Activated naive CD4-positive, alpha-beta T cell (primary cell): ENCODE measurements at places on chromosomes 6 and 20.

- DNase-seq = no peak
Measured at GRCh38 chr6:168584249-168584648, 143.3 kb downstream of the SMOC2 start.

DNA sequence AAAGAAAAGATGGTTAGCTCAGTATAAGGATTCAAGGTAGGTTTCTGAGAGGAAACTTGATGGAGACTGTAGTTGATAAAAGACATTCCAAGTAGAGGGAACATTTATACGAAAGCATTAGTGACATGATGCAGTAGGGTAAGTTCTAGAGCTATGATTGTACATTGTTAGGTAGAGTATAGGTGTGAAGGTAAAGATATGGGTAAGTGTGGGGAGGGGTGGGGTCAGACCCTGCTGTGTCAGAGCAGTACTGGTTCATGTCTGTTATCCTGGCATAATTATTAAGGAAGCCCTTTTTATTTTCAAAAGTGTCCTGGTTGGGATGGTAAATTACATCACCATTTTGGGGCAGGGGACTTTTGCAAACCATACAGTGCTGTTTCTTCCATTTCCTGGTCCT, 635.8 kb downstream of the COL12A1 start:
- no peak for DNase-seq

DNA sequence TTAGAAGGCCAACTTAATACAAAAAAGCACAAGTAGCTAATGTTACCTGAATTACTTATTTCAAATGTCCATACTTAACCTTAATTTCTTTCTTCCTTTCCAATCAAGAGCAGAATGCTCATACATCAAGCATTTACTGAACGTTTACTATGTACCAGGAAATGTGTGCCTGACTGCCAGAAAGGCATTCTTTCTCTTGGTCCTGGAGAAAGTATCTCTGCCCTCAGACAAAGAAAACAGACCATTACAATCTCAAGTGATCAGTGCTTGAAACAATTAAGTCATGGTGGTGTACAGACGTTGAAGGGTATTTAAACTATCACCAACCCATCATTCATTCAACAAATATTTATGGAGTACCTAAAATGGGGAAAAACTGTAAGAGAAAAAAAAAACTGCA, 26.4 kb downstream of the CSNK2A1 start:
- DNase-seq = no peak

DNA sequence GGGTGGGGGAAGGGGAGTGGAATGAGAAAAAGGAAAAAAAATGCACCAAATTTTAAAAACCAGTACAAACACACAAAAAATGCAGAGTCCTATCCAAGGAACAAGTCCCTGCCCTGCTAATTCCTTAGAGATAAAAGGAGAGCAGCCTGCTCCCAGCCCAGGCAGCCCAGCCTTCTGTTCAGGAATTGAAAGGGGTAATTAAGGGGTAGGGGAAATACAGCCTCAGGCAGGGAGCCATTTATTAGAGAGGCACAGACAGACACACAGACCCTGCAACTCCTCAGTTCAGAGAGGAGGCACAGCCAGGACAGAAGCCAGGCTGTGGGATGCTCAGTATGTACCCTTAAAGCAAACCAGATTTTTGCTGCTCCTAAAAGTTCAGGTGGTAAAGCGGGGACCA, 137.2 kb downstream of the EYA2 start:
- no peak for DNase-seq

GRCh38 chr20:32790751-32791057, 28.5 kb downstream of the DNMT3B start:
- DNase-seq = no peak

- no peak for DNase-seq
Measured at GRCh38 chr6:36649086-36649485, 29.4 kb upstream of the CDKN1A start.

DNA sequence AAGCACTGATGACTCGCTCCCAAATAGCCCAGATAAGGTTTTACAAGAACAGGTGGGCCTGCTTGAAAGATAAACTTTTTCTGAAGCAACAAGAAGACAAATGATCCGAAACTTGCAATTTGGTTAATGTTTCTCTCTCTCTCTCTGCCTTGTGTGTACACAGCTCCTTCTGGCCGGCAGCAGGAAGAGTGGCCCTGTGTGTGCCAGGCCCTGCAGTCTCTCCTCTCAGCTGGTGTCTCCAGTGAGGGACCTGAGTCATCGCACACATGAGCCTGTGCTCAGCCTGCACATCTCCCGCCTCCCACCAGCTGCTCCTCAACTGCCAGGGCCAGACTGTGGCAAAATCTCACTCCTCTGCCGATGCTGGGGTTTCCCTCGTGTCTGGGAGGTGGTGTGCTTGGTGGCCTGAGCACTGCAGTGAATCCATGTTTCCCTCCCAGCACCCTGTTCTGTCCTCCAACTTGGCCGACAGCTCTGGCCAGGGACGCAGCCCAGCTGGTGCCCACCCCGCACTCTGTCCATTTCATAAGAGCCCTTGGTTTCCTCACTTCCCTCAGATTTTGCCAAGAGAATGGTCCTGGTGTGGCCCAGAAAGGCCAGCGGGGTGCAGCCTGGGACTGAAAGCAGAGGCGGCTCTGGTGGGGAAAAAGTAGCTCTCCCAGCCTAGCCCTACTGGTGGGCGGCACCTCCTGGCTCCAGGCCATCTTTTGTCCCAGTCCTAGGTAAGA, 49.4 kb downstream of the ERMARD start:
- DNase-seq = no peak

- DNase-seq = no peak
Measured at GRCh38 chr20:53872081-53872541, 198.3 kb downstream of the BCAS1 start.

GRCh38 chr6:56816370-56816769, 138.5 kb upstream of the BEND6 start:
- DNase-seq = no peak

DNA sequence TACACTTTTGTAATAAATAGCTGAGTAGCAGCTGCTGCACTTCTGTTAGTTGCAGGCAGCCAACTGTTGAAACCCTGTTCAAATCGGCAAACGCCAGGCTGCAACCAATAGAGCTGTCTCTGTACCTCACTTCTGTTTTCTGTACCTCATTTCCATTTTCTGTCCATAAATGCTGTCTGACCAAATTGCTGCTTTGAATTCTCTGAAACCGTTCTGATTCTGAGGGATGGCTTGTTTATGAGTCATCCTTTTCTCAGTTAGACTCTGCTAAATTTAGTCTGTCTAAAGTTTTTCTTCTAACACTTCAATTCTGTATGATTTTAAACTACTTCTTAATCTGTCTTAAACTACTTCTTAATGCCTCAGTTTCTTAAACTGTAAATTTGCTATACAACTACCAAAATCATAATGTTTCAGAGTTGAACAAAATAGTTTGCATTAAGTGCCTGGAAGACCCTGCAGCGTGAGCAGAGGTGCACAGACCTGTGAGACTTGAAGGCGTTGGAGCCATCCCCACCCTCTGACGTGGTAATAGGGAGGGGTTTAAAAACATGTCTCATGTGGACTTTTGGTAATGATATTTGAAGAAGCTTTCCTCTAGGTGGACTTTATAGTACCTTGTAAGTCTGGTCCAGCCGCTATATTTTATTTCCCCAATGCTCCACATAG, 9.6 kb downstream of the BTNL2 start:
- DNase-seq = no peak

GRCh38 chr6:55130806-55131324, 43.5 kb upstream of the HCRTR2 start:
- DNase-seq = no peak

DNA sequence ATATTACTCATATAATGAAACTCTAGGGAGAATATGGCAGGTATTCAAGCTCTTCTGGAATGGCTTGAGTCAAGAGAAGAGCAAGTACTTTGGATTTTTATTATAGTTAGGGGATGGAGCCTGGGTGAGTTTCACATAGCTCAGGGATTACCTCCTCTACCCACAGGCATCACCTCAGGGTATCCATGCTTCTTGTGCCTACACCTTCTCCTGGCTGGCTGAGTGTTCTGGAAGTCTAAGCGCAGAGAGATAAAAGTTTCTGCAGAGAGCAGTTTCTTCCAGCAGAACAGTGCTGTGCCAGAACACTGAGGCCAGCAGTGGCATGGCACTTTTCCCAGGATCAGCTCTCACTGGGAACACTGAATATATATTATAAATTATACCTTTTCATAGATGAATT, 199.7 kb upstream of the KCNQ5 start:
- no peak for DNase-seq

- no peak for DNase-seq
Measured at GRCh38 chr6:1657116-1657770, 47.5 kb downstream of the FOXC1 start.

- DNase-seq = no peak
Measured at GRCh38 chr6:150185732-150186117, 42.9 kb downstream of the PPP1R14C start.

DNA sequence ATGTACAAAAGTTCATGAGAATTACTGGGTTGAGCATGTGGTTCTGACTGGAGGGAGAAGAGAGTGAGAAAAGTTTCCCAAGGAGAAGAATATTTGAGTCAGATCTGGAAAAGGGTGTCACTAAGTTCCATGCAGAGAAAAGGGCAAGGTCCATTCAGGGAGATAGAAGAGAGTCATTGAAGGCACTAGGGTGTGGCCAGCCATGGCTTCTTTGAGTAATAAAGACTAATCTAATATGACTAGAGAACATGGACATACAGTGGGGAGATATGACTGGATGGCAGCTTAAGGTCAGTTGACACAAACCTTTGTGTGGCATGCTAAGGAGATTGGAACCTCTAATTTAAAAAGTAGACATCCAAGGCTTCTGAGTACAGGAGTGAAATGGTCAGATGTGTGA, 10.7 kb upstream of the SLC17A4 start:
- no peak for DNase-seq

GRCh38 chr20:51373713-51374455, 168.6 kb downstream of the NFATC2 start:
- no peak for DNase-seq

DNA sequence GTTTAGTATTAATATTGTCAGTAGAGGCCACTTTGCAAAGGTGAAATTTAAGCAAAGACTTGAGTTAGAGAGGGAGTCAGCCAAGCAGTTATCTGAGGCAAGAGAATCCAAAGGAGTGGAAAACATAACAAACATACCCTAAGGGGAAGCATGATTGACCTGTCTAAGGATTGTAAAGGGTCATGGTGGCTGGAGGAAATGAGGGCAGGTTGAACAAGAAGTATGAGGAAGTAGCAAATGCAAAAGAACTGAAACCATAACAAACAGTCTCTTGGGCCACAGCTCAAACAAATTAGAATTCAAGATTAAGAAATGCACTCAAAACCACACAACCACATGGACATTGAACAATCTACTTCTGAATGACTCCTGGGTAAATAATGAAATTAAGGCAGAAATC, 103.2 kb downstream of the FBXO5 start:
- DNase-seq = no peak

GRCh38 chr6:110328259-110328658, 29.9 kb downstream of the METTL24 start:
- no peak for DNase-seq

DNA sequence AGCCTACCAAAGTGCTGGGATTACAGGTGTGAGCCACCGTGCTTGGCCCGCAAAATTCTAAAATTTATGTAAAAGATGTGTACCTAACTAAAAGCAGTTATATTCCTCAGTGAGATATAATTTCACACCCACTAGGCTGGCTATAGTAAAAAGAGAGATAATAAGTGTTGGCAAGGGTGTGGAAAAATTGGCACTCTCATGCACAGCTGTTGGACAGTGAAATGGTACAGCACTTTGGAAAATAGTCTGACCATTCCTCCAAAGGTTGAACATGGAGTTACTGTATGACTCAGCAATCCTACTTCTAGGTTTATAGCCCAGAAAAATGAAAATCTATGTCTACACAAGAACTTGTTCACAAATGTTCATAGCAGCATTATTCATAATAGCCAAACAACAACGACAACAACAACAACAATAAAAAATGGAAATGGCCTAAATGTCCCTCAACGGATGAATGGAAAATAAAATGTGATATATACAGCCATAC, 13.9 kb downstream of the C6orf15 start:
- no peak for DNase-seq

GRCh38 chr6:80029470-80029869, 25.0 kb downstream of the TTK start:
- DNase-seq = no peak

DNA sequence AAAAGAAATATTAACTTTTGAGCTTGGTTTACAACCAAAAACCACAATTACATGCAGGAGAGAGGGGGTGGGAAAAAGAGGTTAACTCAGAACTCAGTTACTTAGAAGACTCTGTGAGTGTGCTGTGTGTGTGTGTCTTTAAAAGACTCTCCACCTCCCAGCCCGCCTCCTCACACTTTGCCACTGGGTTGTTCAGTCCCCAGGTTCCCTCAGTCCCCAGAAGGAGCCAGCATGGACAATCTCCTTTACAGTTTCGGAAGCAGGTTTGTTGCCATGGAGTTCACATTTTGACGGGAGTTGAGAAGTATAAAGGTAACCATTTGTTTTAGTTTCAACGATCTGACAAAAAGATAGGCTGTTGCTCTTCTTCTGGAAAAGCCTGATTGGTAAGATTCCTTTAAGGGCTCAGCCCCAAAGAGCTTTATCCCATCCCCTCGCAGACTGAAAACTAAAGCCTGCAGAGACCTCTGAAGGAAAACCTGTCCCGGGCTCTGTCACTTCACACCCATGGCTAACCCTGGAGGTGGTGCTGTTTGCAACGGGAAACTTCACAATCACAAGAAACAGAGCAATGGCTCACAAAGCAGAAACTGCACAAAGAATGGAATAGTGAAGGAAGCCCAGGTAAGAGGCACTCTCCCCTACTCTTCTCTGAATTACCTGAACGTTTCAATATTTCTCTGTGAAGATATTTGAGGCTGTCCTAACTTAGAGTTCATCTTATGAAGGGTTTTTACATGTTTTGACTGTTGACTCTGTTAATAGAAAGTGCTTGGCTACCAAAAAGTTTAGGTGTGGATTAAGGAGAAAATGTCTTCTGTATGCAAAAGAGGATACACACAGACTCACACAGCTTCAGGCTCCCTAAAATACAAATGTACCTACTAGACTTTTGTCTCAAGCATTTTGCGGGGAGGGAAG, at the start of gene SPTLC3:
Gene SPTLC3 (plus strand): TSS at position 212 of the 921 bp plus-strand sequence. CDS start 296 bp downstream, at position 508.
- no peak for DNase-seq

GRCh38 chr6:42211726-42212125, 5.9 kb downstream of the MRPS10 start:
- no peak for DNase-seq

GRCh38 chr6:35016502-35017321, 124.4 kb downstream of the TCP11 start:
- DNase-seq = no peak

GRCh38 chr6:5180636-5181035, 80.1 kb downstream of the LYRM4 start:
- DNase-seq = no peak

DNA sequence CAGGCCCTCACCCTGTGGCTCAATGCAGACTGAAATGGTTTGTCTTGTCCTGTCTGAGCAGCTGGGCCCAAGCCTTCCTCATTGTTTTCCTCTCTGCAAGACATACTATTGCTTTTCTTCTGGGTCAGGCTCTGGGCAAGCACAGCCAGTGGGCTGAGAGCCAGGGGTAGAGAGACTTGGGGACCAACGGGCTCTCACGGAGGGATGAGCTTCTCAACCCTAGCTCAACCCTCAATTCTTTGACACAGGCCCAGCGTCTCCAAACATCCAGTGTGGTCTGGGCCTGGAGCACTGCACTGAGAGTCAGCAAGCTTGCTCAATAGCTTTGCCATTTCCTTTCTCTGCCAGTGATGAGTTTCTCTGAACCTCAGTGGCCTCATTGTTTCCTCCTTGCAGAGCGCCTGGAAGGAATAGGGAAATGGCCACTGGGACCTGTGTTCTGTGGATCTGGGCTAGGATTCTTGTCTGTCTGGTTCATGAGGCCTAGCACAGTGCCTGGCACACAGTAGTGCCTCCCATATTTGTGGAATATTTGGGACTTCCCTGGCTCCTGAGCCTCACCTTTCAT, 9.3 kb downstream of the ANGPT4 start:
- DNase-seq = no peak
